SK-MEL-5 (cell line): ENCODE measurements at places on chromosomes 1 and 21. TPM values are rescaled to one million over a fixed set of nuclear protein-coding genes. Genes with fewer than 3 reads are reported as not detected.

SHISAL2A gene
- total RNA-seq = not detected in 2 replicates

OR6N1 gene
- total RNA-seq = not detected in 2 replicates

IRF2BP2 gene
- total RNA-seq = 46.1 and 47.5 TPM in 2 replicates

CASQ1 gene
- total RNA-seq = not detected in 2 replicates

CRYAA gene
- total RNA-seq = not detected in 2 replicates

LCE3D gene
- not detected in 2 replicates for total RNA-seq

EFNA1 gene
- 25.3 and 25.7 TPM in 2 replicates for total RNA-seq

OR14K1 gene
- total RNA-seq = not detected in 2 replicates

ELOA gene
- total RNA-seq = 48.0 and 53.4 TPM in 2 replicates

FCRL2 gene
- total RNA-seq = 0.03 TPM in 1 of 2 replicates, not detected in the other

LORICRIN gene
- not detected in 2 replicates for total RNA-seq

AADACL3 gene
- not detected in 2 replicates for total RNA-seq

HAO2 gene
- total RNA-seq = 0.21 and 0.43 TPM in 2 replicates

LCE3E gene
- not detected in 2 replicates for total RNA-seq

SLC5A9 gene
- total RNA-seq = 0.74 and 0.85 TPM in 2 replicates

CD5L gene
- 0.61 and 1.3 TPM in 2 replicates for total RNA-seq

TNFRSF1B gene
- 4.4 and 5.0 TPM in 2 replicates for total RNA-seq

ZC3H11A gene
- total RNA-seq = 75.1 and 85.2 TPM in 2 replicates

AMY1A gene
- total RNA-seq = not detected in 2 replicates

CD1B gene
- total RNA-seq = not detected in 2 replicates

TAS1R3 gene
- not detected in 2 replicates for total RNA-seq

ADGRB2 gene
- total RNA-seq = 4.2 and 4.4 TPM in 2 replicates

HIVEP3 gene
- total RNA-seq = 0.11 and 0.32 TPM in 2 replicates

TRNP1 gene
- 29.1 and 29.5 TPM in 2 replicates for total RNA-seq

BMP8A gene
- not detected in 2 replicates for total RNA-seq

AADACL4 gene
- total RNA-seq = not detected in 2 replicates

KRTAP13-2 gene
- not detected in 2 replicates for total RNA-seq

OR2T33 gene
- not detected in 2 replicates for total RNA-seq
